ENCODE measurements at places on chromosomes 6 and 20.

- peak; percentile 65 for DNase-seq
Observed at GRCh38 chr6:127297502-127298070, 30.9 kb downstream of the RNF146 start.

DNA sequence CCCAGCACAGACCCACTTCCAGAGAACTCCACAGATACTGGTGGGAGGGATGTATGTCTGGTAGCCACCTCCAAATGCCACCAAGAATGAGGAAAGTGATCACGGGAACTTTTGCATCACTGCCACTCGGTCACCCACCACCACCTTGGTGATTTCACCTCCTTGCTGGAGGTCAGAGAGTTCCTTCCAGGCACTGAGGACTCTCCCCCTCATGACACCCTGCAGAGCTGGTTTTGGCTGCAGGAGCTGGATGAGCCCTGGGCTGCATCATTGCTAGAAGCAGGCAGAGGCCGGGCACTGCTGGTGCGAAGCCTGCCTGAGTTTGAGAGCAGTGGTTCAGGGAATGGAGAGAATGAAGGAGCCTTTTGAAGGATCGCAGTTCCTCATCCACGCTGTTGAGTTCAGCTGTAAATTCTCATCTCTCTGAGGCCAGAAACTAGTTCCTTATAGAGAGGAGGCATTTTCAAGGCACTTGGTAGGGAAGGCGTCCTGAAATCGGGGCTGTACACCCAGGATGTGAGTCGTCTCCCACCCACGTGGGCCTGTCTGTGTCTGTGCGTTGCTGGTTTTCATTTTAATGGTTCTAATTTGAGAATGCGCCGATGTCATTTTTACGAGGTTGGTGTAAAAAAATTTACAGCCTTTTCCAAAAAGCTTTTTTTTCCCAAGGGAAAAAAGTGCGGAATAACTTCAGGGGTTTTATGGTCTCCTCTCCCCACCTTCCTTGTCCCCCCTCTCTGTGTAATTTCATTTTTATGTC, 25.0 kb downstream of the FOXP4 start:
- no peak for DNase-seq

DNA sequence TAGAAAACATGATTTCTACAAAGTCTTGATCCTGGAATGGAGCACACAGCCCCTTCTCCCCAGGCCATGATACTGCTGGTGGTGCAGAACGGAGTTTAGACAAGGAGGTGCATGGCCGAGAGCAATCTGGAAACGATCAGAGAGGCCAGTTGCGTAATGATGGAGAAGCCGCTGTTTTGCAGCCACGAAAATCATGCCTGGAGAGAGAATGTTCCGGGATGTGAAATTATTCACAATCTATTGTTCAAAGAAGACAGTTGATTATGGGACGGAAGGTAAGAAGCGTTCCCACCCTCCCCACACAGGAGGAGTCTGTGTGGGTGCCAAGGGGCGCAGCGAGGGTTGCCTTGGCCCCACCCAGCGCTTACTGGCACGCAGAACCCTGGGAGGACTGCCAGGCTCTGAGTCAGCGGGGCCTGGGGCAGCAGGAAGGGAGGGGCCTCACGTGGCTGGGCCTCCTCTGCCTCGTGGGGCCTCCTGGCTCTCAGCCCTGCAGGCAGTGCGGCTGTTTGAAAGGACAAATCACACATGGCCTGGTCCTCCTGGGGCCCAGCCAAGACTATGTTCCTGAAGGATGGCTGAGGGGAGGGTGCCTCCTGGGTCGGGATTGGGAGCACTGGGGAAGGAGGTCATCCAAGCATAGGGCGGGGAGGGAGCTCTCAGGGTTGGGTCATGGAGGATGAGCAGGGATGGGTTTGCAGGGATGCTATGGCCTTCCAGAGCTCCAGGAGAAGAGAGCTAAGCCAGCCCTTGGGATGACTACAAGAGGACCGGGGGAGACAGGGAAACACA, 8.7 kb upstream of the AP5S1 start:
- no peak for DNase-seq

DNA sequence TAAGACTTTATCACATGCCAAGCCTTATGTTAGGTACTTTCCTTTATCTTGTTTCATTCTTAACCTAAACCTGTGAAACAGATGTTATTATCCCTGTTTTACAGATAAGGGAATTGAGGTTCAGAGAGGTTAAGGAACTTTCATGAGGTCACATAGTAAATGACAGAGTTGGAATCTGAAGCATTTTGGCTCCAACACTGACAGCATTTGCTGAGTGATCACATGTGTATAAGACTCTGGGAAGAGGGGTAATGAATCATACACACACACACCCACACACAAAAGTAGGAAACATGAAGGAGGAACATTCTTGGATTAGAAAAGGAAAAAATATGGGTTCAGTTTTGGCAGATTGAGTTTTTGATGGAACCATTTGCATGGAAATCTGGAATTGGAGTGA, 212.5 kb downstream of the GJA1 start:
- DNase-seq, result no peak

DNA sequence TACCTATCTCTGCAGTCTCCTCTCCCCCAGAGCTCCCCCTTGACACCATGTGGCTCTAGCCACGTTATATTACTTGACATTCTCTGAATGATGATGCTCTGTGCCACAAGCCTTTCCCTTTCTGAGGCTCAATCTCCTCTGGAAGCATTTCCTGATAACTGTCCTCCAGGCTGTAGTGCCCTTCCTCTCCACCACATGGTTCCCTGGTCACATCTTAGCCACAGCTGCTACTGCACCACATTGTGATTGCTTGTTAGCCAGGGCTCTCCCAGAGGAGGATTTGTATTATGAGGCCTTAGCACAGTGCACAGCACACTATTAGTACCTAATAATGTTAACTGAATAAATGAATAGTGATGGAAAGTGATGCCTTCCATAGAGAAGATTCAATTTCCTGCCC, 63.9 kb upstream of the RCAN2 start:
- DNase-seq, result peak; percentile 7

DNA sequence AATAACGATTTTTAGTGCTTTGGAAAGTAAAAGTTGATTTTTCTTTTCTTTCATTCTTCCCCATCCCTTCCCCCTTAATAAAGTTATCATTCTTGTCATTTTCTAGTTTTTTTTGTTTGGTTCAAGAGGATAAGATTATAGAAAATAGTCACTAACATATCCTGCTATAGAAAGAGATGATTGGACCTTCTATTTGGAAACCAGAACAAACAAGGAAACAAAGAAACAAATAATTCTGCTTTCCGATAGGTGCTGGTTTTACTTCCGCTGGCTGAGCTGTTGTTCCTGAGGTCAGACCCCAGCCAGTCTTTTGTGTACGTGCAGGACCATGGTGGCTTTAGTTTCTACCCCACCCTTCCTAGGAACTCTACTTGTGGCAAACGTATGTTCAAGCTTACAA, at the start of gene CDH26:
TSS of gene CDH26 (plus strand) at position 301 of the 400 bp plus-strand sequence. CDS start 304 bp downstream, outside the sequence.
- DNase-seq, result no peak

GRCh38 chr6:150320442-150320841, 48.4 kb upstream of the IYD start:
- no peak for DNase-seq

GRCh38 chr6:130644175-130644574, 183.0 kb upstream of the SMLR1 start:
- DNase-seq, result no peak

DNA sequence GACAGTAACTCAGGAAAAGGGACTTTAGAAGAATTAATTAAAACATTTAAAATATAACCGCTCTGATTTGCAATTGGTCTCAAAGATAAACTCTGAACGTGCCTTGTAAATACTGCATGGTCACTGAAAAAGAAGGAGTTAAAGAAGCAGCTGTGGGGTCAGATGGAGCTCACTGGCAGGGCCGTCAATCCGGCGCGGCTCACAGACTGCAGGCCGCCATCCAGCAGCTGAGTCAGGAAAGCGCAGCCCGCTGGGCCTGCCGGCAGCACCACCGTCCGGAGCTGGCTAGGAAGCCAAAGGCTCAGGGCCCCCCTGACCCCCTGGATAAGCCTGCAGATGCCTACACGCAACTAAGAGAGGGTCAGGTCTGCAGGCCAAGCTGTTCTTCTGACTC, 54.2 kb upstream of the FRMD1 start:
- peak; percentile 56 for DNase-seq

All from neural progenitor cell (in vitro differentiated cells).